ENCODE measurements at places on chromosomes 6 and 20.
A peak's percentile ranks its signal among the peaks of the same experiment; 100 is the strongest.

GRCh38 chr6:99349171-99350141 is at the start of gene FAXC:
Gene FAXC (minus strand): TSS chr6:99349674. CDS start chr6:99349372, 302 bp downstream.
- DNase-seq = no peak

- no peak for DNase-seq
These were observed 9.4 kb downstream of the RBM39 start for GRCh38 chr20:35732644-35732982.

DNA sequence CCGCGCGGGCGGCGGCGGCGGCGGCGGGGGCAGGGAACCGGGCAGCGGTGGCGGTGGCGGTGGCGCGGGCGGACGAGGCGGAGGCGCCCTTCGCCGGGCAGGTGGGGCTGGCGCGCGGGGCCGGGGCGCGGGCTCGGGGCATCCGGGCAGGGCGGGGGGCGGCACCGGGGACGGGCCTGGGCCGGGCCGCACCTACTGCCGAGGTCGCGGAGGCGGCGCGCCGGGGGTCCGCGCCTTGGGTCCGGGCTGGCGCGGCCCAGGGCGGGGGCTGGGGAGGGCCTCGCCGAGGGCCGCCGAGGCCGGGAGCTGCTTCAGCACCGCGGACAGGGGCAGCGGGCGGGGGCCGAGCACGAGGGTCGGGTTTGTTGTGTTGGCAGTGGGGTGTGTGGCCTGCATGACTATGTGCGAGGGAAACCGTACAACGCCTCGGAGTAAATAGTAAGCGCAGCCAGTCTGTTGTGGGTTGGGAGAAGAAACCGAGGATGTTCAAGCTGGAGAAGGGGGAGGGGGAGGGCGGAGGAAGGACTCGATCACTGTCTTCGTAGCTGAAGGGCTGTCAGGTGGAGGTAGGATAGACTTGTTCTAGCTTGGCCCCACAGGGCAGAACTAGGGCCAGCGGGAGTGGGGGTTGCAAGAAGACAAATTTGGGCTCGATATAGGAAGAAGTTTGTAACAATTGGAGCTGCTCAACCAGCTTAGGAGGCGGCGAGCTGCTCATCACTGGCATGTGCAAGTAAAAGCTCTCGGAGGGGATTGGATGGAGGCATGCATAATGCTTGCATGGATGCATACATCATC is 593 bp downstream of the MMP24 start:
- peak; percentile 18 for DNase-seq

DNA sequence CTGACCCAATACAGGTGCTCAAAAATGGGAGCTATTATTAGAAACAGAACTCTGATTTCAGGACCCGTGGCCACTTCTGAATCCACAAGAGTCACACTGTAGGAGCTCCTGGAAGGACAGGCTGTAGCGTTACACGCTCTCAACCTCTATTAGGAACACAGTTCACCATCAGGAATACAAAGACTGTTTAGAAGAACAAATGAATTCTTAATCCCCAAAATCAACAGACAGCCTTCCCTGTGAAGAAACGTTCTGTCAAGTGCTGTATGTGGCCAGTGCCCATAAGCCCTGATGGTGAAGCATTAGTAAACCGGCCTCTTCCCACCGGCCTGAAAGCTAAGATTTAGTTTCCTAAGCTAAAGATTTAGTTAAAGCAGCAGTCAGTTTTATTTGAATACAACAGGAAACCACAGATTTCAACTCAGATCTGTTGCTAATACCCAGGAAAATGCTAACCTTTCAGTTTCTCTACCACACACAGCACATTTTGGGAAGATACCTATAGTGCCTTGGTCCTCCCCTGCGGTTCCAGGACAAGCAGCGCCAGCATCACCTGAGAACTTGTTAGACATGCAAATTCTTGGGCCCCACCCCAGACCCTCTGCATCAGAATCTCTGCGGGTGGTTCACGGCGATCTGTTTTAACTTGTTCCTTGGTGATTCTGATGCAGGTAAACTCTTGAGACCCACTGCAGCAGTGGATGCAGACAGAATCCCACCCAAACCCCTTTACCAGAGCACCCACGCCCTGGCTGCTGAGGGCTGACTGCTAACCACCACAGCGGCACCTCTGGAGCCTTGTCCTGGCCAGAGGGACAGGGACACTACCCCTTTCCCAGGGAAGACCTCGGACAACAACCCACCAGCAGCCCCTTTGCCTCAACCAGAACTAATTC is 33.4 kb downstream of the MTRES1 start:
- DNase-seq = no peak

GRCh38 chr20:32562495-32562911 is 22.6 kb downstream of the NOL4L start:
- no peak for DNase-seq

DNA sequence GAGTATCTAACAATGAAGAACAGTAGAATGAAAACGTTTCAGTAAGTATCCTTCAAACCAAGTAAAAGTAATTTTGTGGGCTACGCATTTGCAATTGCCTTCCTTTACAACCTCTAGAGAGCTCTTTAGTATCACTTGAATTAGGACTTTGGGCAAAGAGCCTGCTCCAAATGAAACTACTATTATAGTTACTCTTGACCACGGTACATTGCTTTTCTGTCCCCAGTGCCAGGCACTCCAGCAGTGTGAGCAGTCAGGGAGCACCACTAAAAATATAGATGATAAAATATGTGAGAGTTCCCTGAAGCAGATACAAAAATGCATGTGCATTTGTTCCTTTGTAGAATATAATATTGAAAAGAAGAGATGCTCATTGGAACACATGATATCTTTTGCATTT is 450.1 kb upstream of the MANEA start:
- DNase-seq = no peak

DNA sequence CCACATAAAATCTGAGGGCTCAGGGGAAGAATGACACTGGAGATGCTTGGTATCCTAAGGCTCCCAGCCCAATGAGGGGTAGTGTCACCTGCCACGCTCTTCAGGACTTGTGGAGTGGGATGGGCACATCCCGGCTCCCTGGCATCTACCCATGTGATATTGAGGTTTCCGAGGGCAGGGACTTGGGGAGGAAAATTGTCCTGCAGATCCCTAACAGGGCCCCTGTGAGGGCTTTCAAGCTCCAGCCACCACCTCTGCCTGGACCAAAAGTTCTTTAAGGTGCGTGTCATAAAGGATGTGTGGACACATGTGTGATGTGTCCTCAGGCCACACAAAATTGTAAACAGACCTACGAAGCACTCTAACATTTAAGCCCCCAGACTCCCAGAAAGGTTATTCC is 2.5 kb downstream of the SCML4 start:
- no peak for DNase-seq

GRCh38 chr6:6494677-6495076 is 93.8 kb upstream of the LY86 start:
- no peak for DNase-seq

- DNase-seq = no peak
These were observed 261.4 kb downstream of the SLC35F1 start for GRCh38 chr6:118168421-118168820.

- DNase-seq = no peak
These were observed 231.3 kb upstream of the MARCKS start for GRCh38 chr6:113625850-113626249.

DNA sequence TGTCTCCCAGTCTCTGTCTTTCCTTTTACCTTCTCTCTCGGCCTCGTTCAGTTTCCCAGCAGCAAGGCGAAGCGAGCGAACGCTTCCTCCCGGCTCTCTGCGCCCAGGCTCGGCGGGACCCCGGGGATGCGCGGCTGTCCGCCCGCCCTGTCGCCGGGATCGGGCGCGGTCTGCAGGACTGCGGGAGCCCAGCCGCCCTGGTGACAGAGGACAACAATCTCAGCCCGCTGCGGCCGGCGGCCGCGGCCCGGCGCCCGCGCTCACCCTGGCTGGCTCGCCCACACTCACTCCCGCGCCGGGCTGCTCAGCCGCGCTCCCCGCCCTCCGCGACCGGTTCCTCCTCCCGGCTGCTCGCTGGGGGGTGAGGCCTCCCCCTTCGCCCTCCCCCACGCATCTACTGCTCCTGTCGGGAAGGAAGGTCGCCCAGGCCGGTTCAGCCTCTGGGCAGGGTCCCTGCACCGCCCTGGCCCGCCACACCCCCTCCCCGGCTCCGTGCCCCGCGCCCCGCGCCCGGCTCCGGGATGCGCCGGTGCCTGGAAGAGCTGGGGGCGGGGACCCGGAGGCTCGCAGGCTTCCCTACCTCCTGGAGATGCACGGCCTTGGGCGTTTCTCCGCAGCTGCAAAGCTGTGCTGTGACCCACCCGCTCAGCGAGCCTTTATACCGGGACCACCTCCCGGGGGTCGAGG is 410 bp downstream of the SYNE1 start:
- no peak for DNase-seq

- DNase-seq = no peak
These were observed 148.6 kb upstream of the ZFP64 start for GRCh38 chr20:52340036-52340634.

GRCh38 chr20:38604873-38605303 is 3.3 kb downstream of the ARHGAP40 start:
- DNase-seq = no peak

DNA sequence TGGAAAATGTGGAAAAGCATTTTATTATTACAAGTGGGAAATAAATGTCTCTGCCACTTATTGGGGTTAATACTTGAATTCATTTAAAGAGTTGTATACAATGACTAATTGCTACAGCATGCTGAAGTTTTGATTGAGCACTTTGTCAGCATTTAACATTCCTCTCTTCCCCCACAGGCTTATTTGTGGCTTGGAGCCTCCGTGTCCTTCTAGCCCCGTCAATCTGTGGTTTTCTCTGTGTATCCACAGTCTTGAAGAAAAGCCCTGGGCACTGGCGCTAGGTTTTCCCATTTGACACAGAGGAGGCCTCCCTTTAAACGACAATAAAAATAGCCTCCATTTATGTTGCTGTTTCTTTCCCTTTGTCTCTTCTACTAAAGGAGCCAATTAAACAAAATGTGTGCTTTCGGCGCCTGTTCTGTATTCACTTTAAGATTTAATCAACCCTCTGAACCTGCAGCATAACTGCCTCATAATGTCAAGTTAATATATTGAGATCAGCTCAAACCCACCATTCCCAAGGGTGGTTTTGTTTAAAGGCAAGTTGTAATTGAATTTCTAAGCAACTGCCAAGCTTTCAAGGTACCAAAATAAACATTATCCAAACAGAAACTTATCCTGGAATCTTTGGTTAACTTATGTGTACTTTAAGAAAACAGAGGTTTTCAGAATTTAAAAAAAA is 326.6 kb upstream of the RNF24 start:
- no peak for DNase-seq

- no peak for DNase-seq
These were observed 2.4 kb downstream of the LTB start for GRCh38 chr6:31579546-31580437.

DNA sequence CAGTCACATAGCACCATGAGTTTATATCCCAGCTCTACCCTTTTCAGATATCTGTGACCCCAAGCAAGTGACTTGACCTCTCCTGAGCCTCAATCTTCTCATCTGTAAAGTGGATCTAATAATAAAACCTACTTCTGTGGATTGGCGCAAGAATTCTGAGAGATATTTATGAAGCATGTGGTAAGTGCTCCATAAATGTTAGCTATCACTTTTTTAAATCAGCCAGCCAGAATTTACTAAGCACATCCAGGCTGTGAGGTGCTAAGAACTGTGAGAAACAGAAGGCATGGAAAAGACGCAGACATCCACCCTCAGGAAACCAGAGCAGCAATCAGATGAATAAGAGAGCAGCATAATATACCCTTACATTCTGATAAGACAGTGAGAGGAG is 862 bp downstream of the C20orf96 start:
- no peak for DNase-seq

DNA sequence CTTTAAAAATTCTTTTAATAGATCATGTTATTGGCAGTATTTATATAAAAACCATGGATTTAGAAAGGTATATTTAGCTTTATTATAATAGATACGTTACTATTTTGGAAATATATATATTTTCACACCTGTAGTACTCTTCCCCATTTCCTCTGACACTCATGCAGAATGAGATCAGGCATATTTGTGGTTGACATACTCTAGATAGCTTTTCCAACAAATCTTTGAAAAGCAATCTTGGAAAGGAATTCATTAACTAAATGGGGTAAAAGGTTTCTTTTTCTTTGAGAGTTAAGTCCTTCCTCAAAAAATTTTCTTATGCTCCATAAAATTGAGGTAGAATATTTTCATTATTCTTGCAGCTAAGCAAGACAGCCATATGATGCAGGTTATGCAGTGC is 14.5 kb downstream of the ASF1A start:
- DNase-seq = no peak

GRCh38 chr6:153001767-153002612 is 519 bp downstream of the MTRF1L start:
- DNase-seq = no peak

- no peak for DNase-seq
These were observed 116.5 kb upstream of the PRND start for GRCh38 chr20:4605166-4605565.

- DNase-seq = no peak
These were observed 102.2 kb downstream of the SOD2 start for GRCh38 chr6:159590835-159591234.

GRCh38 chr6:16836144-16836981 is 75.1 kb upstream of the ATXN1 start:
- no peak for DNase-seq

- no peak for DNase-seq
These were observed 556.9 kb downstream of the EPM2A start for GRCh38 chr6:145178391-145178790.

GRCh38 chr6:28600245-28600644 is 74.6 kb downstream of the GPX5 start:
- DNase-seq = no peak

GRCh38 chr6:155889410-155889809 is 433.8 kb upstream of the NOX3 start:
- DNase-seq = no peak

DNA sequence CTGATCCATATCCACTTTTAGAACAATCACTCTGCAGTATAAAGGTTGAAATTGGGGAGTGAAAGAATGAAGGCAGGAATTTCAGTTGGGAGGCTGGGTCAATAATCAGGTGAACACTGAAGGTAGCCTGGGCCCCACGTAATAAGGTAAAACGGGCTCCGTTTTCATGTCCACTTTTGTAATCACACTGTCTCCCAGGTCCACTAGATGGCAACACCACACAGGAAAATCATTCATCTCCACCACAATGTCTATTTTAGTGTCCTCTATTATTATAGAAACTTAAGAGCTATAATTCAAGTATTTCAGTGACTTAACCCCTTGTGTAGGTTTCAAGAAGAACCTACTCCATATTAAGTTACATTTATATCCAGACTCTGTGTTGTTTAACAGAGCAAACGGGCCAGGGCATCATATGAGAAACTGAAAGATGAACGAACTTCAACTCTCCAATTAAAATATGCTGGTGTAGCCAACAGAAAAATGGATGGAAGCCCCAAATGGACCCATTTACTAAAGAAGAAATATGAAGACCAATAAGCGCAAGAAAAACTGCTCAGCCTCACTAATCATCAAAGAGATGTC is 45.9 kb upstream of the MC3R start:
- no peak for DNase-seq

Data from activated T-helper 9 cell treated with anti-CD3 and anti-CD28 coated beads, Interleukin-2, amount 50 U/mL, for 16 hours (primary cell).